Stimulated activated CD8-positive, alpha-beta memory T cell treated with anti-CD3 and anti-CD28 coated beads, Interleukin-4, amount 100 ng/mL, for 4 hours (primary cell): ENCODE measurements at places on chromosomes 2 and 18.

DNA sequence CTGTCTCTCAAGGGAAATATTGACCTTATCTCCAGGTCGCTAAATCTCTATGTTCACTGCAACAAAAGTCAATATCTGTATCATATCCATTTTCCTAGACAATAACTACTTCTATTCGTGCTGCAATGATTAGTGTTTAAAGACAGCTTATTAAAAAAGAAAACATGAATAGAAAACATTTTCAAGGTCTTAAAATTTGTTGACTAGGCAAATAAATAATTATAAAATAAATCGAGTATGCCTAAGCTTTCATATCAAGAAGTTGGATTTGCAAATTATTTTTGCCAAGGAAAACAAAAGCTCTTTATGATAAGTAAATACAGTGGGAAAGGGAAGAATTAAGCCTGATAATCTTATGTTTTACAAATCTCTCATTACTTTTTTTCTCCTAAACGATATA, 428.5 kb downstream of the NUP35 start:
- DNase-seq, result no peak

DNA sequence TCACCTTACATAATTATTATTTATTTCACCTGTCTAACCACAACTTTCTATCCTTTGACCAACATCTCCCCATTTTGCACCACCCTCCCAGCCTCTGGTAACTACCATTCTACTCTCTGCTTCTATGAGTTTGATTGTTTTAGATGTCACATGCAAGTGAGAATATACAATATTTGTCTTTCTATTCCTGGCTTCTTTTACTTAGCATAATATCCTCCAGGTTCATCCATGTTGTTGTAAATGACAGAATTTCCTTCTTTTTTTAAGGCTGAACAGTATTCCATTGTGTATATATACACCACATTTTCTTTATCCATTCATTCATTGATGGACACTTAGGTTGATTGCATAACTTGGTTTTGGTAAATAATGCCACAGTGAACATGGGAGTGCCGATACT, 24.0 kb downstream of the PPM1B start:
- DNase-seq, result no peak

DNA sequence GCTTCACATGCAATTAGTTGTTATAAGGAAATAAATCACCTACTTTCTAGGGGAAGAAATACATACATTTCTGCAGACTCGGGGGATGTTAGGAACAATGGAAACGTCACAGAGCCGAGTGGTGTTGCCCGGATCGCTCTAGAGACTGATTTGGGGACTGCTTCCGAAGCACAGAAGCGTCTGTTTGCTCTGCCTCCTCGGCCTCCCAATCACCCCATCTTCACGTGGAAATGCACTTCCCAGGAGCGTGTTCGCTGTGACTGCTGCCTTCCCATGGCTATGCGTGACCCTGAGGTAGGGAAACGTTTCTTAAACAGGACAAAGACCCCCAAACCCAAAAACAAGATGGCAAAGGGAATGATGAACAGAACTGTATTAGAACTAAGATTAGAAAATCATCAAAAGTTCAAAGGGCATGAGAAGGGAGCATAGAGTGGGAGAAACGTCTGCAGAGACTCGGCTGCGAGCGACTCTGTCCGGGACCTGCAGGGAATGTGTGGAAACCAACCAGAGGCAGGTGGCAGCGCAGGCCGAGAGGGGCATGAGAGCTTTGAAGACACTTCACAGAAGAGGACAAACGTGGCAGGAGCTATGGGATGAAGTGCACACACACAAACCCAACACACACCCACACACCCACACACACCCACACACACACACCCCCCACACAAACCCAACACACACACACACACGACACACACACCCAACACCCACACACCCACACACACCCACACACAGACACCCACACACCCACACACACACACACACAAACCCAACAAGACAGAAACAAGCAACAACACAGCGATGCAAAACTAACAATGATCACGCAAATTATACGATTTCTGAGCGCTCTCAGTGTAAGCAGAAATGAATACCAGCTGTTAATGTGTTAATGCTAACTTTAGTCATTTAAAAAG, 41.3 kb downstream of the RTP5 start:
- no peak for DNase-seq

DNA sequence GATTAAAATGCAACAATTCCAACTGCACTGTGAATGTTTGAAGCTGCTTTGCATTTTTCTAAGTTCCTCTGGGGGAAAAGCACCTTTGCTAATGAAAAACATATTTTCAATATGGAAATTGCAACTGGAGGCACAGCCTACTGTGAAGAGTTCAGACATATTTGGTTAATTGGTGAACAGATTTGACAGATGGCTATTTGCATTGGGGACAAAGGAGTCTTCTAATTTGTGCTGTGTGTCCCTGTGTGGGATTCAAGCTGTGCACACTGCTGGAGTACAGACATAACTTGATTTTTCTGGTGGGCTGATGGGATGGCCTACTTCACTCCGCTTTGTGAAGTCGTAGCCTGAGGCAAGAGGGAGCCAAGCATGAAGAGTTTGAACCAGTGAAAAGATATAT, 40.7 kb upstream of the ARHGAP25 start:
- no peak for DNase-seq

DNA sequence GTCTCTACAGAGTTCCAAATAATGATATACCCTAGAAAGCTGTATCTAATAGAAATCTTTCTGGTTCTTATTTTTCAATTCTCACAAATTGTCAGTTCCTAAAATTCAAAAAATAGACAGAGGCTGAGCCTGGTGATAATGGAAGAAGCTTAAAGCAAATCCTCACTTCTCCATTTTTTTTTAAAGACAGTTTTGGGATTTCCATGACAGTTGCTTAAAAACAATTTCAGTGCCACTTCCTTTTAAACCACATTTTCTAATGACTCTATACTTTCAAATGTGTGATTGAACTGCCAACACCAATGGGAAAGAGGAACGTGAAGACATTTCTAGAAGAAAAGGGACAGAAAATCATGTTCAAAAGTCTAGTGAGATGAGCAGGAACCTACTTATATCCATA, 4.0 kb downstream of the GKN2 start:
- DNase-seq, result no peak

GRCh38 chr2:105187531-105187930, 54.0 kb upstream of the GPR45 start:
- no peak for DNase-seq

GRCh38 chr2:176418768-176419167, 149.5 kb downstream of the MTX2 start:
- DNase-seq, result no peak

DNA sequence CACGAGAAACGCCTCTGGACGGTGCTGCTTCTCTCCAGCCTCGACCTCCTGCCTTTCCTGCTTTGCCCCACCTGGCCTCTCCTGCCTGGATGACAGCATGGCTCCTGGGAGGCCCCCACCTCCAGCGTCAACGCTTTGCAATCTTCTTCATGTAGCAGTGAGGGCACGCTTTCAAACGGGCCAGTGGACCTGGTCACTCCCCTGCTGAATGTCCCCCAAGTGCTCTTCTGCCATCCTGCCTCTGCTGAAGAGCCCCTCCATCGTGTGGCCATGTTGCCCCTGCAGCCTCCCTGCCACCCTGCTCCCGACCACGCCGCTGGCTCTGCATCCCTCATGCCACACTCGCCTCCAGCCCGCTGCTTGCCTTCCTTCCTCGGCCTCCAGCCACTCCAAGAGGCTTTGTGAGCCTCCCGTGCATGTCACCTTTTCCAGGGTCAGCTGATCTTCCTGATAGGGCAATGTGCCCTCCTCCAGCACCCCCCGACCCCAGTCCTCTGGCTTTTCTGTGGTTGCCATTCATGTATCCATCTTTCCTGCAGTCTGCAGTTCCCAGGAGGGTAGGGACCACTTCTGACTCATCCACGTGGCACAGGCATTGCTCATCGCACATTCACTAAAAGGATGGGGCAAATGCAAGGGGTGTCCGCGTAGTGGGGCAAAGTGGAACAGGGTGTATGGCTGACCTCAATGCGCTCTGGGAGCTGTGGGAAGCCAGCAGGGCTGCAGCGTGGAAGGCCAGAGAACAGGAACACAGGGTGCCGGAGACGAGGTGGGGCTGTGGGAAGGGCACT, 268.8 kb downstream of the TWIST2 start:
- DNase-seq, result no peak

- no peak for DNase-seq
These were observed 61.5 kb downstream of the FARP2 start for GRCh38 chr2:241417626-241418025.

- no peak for DNase-seq
These were observed 32.7 kb downstream of the NLRC4 start for GRCh38 chr2:32231959-32232358.

DNA sequence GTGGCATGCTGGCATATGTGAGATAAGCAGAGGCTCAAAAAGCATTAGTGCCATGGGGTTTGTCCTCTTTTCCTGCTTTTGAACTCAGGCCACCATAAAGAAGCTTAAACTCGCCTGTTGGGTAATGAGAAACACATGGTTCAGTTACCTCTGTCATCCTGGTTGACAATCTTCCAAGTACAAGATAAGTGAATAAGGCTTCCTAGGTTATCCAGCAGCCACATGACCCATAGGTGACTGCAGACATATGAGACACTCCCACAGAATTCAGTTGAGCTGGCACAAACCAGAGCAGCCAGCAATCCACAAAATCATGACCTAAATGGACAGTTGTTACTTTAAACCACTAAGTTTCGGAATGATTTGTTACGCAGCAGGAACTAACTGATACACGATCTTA, 97.3 kb downstream of the TACR1 start:
- no peak for DNase-seq

GRCh38 chr2:12008425-12009061, 262.1 kb downstream of the LPIN1 start:
- no peak for DNase-seq

DNA sequence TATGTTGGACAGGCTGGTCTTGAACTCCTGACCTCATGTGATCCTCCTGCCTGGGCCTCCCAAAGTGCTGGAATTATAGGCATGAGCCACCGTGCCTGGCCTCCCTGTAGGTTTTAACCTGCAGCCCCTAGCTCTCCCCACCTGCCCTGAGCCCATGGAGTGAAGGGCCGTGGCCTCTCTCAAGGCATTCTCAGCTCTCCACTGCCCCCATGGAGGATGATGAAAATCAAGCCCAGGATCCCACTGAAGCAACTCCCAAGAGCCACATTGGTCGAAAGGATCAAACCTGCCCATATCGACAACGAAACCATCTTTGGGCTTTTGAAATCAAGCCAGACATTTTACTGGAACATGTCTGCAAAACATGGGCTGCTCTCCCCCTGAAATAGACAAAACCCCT, 22.4 kb upstream of the CREG2 start:
- no peak for DNase-seq

GRCh38 chr2:33785201-33786106, 186.4 kb upstream of the FAM98A start:
- DNase-seq, result no peak

DNA sequence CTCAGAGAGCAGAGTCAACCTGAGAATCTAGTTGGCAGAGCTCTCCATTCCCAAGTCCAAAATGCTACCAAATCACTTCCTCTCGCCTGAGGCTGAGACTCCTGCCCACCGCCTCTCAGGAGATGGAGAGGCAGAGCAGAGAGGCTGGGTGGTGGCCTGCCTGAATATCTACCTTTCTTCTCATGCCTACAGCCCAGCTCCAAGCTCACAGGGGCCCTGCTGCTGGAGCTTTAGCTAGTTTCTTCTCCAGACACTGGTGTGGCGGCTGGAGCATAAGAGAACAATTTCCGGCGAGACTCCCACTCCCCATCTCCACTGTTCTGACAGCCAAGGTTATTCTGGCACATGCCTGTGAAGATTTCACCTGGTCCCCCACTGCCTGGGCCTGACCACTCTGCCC, 8.1 kb upstream of the CYP26B1 start:
- DNase-seq, result no peak

GRCh38 chr2:65580824-65581223, 148.4 kb upstream of the SPRED2 start:
- no peak for DNase-seq

DNA sequence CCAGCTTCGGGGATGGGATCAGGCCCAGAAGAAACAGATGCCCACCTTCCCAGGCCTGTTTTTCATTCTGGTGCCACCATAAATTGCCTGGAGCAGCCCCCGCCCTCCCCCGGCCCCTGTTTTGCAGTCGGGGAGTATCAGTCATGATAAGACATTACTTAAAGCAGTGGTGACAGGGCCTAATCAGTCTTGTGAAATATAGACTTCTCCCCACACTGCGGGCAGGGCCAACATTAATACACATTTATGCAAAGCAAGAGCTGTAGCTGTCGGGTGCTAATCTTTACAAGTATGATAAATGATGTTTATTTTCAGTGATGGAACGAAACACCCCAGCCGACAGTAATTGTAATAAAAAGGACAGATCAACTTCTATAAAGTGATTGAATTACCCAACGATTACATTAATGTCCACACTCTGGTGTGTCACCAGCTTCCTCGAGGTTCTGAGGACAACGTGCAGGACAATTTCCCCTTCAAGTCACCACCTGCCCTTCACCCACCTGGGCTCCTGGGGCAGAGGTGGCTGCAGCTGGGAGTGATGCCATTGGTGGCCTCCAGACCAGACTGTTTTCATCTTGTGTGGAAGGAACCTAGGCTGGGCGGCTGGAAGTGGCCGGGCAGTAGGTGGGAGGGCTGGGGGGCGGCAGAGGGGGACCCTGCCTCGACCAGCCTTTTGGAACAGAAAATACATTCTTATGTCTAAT, 226.0 kb downstream of the TFCP2L1 start:
- no peak for DNase-seq

DNA sequence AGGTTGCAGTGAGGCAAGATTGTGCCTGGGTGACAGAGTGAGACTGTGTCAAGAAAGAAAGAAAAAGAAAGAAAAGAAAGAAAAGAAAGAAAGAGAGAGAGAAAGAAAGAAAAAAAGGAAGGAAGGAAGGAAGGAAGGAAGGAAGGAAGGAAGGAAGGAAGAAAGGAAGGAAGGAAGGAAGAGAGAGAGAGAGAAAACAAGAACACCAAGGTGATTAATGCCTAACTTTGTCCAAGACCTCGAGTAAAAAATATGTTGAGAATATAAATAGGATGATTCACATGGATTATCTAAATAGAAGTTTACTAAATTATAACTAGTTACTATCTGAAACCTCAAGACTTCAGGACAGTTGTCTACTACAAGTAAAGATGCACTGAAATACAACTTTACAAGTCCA, 7.2 kb downstream of the PECR start:
- DNase-seq, result no peak

- DNase-seq, result no peak
These were observed 1132.4 kb upstream of the CDH2 start for GRCh38 chr18:29309366-29309765.

GRCh38 chr2:201781557-201782051, 871 bp upstream of the ALS2 start:
- DNase-seq, result no peak

DNA sequence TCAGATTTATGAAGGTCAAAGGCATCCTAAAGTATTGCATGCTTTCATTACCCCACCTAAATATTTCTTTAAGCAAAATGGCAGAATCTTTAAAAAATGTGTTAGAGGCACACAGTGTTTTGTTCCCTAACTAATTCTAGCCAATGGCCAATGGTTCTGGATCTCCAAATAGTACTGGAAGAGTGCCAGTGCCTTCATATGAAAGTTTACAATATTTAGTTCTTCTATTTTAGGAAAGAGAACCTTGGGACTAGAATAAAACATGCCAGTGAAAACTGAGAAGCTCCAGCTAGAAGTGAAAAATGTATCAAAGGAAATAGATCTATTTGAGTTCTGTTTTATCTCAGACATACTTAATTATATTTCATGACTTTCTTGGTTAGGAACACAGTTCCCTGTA, 37.1 kb downstream of the TACR1 start:
- DNase-seq, result no peak
